Stimulated activated CD4-positive, alpha-beta T cell treated with anti-CD3 and anti-CD28 coated beads, Interleukin-4, amount 100 ng/mL, for 24 hours (primary cell): ENCODE measurements at places on chromosomes 4 and X.

- DNase-seq, result no peak
These were observed 549.8 kb downstream of the KCTD8 start for GRCh38 chr4:43898836-43899235.

- DNase-seq, result no peak
These were observed 126.7 kb upstream of the AMOT start for GRCh38 chrX:112967341-112967740.

GRCh38 chr4:169963998-169964397, 62.2 kb downstream of the MFAP3L start:
- no peak for DNase-seq

DNA sequence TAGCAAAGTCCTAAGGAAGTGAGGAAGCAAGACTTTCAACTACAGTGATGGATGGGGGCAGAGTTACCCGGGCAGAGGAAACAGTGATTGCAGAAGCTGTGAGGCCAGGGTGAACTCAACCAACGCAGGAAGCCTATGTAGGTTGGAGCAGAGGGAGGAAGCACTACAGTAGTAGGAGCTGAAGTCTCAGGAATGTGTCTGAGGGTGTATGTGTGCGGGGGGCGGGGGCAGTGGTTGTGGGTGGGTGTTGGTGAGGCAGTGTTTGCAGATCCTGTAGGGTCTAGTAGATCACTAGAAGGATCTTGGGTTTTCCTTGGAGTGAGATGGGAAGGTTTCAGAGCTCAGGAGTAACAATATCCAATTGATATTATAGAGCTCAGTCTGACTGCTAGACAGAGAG, 9.9 kb upstream of the MID1 start:
- DNase-seq, result no peak

DNA sequence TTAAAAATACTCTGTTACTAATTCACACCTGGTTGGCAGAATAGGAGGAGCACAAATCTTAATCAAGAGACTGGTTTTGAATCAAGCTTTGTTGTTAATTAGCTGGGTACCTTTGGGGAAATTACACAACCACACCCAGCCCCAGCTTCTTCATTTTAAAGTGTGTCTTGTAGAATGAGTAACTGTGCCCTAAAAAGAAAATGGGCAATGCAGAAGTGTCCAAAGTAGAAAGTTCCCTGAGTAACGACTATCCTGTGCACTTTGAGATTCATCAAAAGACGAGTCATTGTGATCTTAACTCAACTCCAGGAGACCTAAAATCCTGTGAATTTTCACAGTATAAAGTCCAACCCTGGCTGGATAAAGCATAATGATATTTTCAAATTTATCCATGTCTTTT, 792.3 kb upstream of the HS3ST1 start:
- DNase-seq, result no peak

DNA sequence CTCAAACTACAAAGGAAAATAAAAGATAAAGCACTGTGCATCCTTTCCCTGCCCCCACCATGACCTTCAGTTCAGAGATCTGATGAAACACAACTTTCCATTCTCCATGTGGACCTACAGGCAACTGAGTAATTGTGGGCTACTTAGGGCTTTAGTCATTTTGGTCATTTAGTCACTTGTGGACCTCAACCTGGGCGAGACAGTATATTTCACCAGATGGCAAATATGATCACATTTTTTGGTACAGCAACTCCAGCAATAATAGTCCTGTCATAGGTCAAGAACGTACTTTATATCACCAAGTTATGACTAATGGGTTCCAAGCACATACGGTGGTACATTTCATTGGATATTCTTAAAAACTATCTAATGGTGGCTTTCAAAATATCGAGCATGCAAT, 141.2 kb downstream of the PDGFC start:
- no peak for DNase-seq

DNA sequence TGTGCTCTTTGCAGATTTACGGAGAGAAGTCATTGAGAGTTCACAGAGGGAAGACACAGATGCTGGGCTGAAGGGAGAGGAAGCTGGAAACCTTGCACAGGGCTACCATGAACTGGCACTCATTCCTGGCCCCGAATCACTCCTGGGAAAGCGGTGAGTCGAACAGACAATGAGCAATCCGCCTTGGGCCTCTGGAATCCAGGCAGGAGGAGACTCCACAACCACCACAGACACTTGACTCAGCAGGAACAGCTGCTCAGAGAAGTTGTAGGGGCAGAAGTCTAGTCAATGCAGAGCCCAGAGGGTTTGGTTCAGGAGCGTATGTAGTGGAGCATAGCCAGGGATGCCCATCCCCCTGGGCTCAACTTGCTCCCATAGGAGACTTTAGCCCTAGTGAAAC, 62.8 kb upstream of the GRIA3 start:
- no peak for DNase-seq

GRCh38 chr4:138851391-138852335, 163.9 kb upstream of the NOCT start:
- DNase-seq, result no peak

GRCh38 chr4:128863312-128864075, 54.0 kb downstream of the JADE1 start:
- DNase-seq, result peak; percentile 72

GRCh38 chr4:95429416-95429815, 119.4 kb downstream of the UNC5C start:
- DNase-seq, result no peak

DNA sequence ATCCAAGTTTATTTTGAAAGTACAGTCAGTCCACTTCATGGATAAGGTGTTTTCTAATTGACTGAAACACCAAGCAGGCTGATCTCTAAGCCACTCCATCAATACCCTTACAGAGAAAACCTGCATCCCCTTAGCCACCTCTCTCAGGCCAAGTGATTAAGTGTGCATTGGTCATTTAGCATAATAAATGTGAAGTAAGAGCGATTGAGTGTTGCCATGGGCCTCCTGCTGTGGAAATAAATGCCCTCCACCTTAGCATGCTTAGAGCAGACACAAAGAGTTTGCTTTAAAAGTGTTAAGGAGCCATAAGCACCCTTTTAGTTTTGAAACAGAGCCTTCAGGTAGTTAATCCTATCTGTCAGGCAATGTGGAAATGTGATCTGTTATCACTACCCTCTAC, 386.5 kb downstream of the GPAT3 start:
- DNase-seq, result no peak

DNA sequence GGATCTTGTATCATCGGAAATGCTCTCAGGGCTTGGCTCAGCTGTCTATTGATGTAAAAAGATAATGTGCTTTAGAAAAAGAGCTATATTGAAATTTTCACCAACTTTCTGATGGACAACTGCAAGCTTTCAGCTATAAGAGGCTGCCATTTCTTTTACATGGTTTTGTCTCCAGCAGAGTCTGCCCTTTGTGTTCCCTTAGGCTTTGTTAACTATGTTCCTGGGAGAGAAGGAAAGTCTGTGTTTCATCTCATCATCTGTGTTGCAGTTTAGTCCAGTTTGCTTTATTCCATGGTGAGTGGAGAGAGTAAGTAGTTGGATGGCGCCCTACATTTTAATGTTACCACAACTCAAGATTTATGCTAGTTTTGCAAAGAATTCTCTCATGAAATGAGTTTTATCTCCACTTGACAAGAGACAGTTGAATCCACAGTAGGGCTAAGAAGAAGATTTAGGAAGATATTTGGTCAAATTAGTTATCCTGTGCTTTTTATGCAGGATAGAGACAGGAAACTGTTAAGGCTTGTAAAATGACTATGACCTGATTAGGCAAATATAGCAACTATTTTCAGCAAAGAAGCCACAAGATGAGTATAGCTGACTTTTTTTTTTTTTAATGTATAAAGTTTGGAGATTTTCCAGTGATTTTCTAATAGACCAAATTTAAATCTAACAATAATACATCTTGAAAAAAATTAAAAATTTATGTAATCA, 16.5 kb downstream of the SEPTIN11 start:
- no peak for DNase-seq

DNA sequence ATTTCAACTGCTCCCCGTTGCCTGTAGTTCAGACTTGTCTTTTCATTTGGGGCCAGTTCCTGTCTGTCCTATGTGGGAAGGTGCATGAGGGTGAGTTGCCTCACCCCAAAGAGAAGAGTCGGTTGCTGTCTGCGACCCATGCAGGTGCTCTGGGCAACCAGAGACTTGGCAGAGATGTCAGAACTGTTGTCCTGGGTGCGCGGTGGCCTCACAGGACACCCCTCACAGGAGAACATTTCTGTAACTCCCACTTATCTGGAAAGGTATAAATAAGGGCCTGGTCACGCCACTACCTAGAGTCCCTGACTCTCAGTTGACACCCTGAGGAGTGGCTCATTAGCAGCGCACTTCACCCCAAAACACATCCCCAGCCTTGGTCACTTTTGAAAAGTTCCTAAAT, 9.7 kb upstream of the NAT8L start:
- no peak for DNase-seq

GRCh38 chrX:15769300-15769954, 20.9 kb upstream of the ZRSR2 start:
- no peak for DNase-seq

DNA sequence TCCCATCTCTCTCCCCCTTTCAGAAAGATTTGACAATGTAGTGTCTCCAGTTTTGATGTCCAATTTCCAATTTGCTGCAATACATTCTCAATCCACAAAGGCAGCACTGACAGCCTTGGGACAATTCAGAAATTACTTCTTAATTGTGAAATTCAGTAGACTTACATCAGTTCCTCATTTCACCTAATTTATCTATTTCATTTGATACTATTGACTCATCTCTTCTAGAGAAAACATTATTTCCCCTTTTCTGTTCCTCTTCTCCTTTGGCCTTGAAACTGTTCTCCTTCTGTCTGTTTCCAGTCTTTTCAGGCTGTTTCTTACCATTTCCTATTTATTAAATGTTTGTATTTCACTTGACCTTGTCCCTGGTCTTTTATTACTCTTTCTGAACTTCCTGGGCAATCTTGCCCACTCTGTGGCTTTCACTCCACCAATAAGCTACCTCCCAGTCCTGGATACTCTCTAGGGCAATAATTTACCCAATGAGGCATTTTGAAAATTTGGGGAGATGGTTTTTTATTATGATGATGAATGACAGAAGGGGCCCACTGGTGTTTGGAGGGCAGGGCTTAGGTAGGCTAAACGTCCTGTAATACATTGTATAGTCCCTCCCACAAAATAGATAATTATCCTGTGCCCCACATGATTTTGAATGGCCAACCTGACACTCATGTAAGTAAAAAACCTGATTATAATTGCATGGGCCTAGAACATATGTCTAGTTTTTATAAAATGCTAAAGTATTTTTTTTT, 498.0 kb upstream of the BOD1L1 start:
- DNase-seq, result no peak

- DNase-seq, result no peak
These were observed 30.1 kb downstream of the NEIL3 start for GRCh38 chr4:177339477-177340374.

- DNase-seq, result no peak
These were observed at the start of gene LRP2BP for GRCh38 chr4:185395238-185395955. TSS of gene LRP2BP (minus strand) at chr4:185395924. CDS start at chr4:185378186, 17,738 bp downstream.

DNA sequence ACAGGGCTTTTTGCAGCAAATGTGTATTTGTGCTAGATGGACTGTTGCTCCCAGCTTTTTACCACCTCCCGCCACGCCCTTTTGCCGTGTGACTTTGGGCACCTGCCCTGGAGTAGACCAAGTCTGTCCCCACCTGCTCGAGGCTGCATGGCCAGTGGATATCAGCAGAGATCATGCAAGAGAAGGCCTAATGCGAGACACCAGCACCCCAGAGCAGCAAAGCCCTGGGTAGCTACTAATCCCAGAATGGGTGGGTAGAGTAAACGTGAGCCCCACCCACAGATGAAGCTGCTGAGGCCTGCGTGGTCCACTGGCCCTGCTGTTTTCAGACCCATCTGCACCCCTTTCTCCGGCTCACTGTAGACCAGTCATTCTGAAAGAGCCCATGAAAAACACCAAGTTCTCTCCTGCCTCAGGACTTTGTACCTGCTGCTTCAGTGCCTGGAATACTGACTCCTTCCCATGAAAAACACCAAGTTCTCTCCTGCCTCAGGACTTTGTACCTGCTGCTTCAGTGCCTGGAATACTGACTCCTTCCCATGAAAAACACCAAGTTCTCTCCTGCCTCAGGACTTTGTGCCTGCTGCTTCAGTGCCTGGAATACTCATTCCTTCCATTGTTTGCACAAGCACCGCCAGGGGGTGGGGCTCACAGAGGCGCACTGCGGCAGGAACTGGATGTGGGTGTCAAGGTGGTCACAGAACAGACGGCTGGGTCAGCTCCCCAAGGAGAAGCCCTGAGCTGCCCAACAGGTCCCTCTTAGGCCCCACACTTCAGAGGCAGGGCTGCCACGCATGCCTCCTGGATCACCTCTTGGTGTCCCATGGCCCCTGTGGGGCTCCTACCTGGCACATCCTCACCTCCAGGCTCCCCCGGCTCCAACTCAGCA, 5.1 kb upstream of the TNIP2 start:
- no peak for DNase-seq

DNA sequence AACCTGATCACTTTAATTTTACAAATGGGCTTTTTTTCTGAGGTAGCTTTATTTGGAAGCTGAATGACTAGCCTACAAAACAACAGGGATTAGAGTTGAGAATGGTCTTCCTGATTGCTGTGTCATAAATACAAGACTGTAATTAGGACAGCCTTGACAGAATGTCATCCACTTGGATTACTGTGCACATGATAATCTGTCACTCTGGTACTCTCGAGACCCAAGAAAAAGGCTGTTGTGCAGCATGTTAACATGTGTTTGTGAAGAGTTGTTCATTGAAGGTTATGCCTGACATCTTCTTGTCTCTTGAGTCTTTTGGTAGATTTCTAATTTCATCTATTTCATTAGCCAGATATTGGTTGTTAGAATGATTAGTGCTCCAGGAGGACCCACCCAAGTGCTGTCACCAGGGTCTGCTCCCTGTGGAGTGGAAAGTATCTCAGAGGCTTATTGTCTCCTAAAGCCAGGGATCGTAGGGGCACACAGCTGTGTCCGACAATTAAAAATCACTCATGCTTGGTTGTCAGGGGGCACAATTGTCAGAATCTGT, 212.2 kb upstream of the GPRIN3 start:
- no peak for DNase-seq

DNA sequence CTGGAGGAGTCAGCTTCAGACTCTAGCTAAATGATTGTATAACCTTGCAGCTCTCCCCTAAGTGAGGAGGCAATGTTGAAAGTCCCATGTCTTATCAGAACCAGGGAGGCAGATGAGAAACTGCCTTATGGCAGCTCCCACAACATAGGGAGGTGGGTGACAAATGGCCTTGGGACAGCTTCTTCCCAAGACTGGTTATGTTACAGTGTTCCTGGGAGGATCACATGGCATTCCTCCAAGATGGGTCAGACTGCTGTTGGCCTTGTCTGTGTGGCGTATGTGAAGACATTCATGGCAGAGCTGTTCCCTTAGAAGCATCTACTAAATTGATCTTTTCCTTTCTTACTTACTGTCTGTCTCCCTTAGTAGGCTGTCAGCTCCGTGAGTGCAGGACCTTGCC, 42.0 kb downstream of the HPRT1 start:
- no peak for DNase-seq

DNA sequence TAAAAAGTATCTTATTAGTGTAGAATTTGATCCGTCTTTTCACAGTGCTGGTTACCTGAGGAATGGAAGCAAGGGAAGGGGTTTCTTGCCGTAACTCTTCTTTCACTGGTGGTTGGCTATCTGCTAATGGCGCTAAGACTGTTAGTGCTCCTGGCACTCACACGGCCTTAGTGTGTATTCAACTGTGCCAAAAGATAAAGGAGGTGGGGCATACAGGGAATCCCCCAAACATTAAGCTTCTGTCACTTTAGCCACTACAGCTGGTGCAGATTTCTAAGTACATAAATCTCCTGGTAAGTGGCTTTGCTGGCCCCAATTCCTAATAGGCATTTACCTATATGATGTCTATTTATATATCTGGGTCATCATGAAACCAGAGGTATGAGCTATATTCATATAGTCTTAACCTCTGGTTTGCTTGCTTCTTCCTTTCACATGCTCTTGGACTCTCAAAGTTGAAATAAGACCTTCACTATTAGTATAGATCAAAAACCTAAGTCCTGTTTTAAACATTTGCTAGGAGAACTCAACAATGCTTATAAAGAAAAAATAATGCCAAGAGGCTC, 95.1 kb downstream of the TSPAN7 start:
- no peak for DNase-seq
